ENCODE measurements at places on chromosomes 1 and 21. TPM values are rescaled to one million over a fixed set of nuclear protein-coding genes. Genes with fewer than 3 reads are reported as not detected.

DNA sequence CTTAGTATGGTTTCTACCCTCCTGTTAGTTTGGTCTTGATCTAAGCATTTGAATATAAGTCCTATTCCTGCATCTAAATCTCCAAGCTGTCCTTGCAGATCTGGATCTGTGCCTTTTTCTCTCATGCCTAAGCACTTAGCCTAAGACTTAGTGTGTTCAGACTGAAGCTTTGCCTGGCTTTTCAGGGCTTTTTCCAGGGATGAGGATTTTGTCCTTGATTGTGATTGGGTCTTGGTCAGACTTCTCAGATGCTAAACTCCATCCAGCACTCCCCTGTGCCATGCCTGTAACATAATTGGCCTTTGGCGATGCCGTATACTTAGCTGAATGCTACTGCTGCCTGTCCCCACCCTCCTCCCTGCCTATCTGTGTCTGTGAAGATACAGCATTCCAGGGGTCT, 98.1 kb upstream of the NRIP1 start:
- H3K27ac ChIP-seq = no peak overlapping the region
- no peak overlapping the region for H3K4me3 ChIP-seq
- H3K36me3 ChIP-seq = no peaks in the 10 kb centered on the region
- no peaks in the 10 kb centered on the region for H3K4me1 ChIP-seq
- no peaks in the 10 kb centered on the region for H3K27me3 ChIP-seq

GRCh38 chr1:116078699-116079223, 32.4 kb upstream of the MAB21L3 start:
- DNase-seq = no peak
- no peak overlapping the region for H3K27ac ChIP-seq
- no peak overlapping the region for H3K4me3 ChIP-seq
- no peaks in the 10 kb centered on the region for H3K4me1 ChIP-seq
- no peaks in the 10 kb centered on the region for H3K36me3 ChIP-seq

DNA sequence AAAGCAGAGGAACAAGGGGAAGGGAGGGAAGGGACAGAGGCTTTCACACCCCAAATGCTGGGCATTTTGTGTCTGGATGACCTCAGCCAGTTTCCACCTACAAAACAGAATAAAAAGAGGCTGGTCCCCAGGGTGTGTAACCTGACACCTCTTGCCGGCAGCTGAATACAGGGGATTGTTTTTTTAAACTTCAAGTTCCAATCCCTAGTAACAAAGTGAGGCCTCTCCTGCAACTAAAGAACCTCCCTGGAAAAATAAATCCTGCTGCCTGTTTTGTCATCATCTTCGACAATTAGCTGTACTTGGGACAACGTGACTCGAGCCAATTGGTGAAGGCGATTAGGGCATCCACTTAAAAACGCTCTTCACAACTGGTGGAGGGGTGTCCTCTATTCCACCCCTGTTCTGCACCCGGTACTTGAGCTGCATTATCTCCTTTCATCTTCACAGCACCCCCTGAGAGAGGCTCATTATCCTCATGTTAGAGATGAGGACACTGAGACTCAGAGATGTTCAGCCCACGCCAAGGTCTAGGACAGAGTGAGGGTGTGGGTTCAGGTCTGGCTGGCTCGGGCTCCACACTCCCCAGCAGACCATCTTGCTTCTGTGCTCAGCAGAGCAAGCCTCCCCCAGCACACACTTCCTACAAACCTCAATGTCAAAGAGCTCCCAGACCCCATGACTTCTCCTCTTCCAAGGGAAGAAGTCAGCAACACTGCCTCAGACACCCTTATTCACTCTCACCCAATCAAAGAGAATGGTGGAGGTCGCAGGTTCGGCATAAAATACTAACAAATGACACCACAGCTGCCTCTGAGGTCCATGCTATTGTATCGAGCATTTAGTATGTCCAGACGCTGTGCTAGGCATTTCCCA, 15.2 kb downstream of the ITPKB start:
- no peak for DNase-seq
- H3K4me1 ChIP-seq = peaks cover 10% of the 10 kb centered on the region
- no peaks in the 10 kb centered on the region for H3K36me3 ChIP-seq
- H3K4me3 ChIP-seq = no peak overlapping the region
- no peaks in the 10 kb centered on the region for H3K27me3 ChIP-seq

- peak; percentile 97 for DNase-seq
- peaks cover 33% of the 10 kb centered on the region for H3K36me3 ChIP-seq
Observed at GRCh38 chr1:43389326-43390313, at the start of the genes MED8 and SZT2. Gene MED8, minus strand, starts transcription at chr1:43389800. Its CDS starts 36 bp downstream, at chr1:43389764. Gene SZT2, plus strand, starts transcription at chr1:43389899. Its CDS starts 70 bp downstream, at chr1:43389969.

ICOSLG gene
- 0.29 TPM for total RNA-seq
